HFFc6 (cell line): ENCODE measurements at places on chromosomes 7 and 10. TPM values are rescaled to one million over a fixed set of nuclear protein-coding genes. Genes with fewer than 3 reads are reported as not detected.

The STAM gene
- 37.0 and 37.8 TPM in 2 replicates for total RNA-seq

The APBB1IP gene
- 34.5 and 34.6 TPM in 2 replicates for total RNA-seq

The HHEX gene
- 1.9 to 4.9 TPM (median 3.2 TPM) in 3 replicates for total RNA-seq

The C7orf57 gene
- total RNA-seq: not detected in 3 replicates

The RFC2 gene
- 16.9 to 31.9 TPM (median 31.8 TPM) in 3 replicates for total RNA-seq

The SMNDC1 gene
- total RNA-seq: 34.8 to 37.4 TPM (median 35.7 TPM) in 3 replicates

GRCh38 chr10:4082861-4083260 lies 297.9 kb upstream of the KLF6 start:
- peak overlapping the region; percentile 55 for H3K27ac ChIP-seq
- H3K27me3 ChIP-seq: peaks cover 2% of the 10 kb centered on the region; the same call in 1 of the 2 replicates
- H3K4me3 ChIP-seq: peak overlapping the region; percentile 10; the same call in 1 of the 2 replicates
- no peaks in the 10 kb centered on the region for H3K36me3 ChIP-seq

- H3K4me3 ChIP-seq: no peak overlapping the region
- no peak overlapping the region for H3K27ac ChIP-seq
- no peaks in the 10 kb centered on the region for H3K27me3 ChIP-seq
- no peaks in the 10 kb centered on the region for H3K36me3 ChIP-seq
- no peaks in the 10 kb centered on the region for H3K4me1 ChIP-seq
Observed at GRCh38 chr7:15720849-15721471, 34.5 kb upstream of the MEOX2 start.

GRCh38 chr7:130961128-130961601 lies 227.2 kb upstream of the KLF14 start:
- peaks cover 4% of the 10 kb centered on the region for H3K27me3 ChIP-seq
- peak overlapping the region; percentile 98 for H3K27ac ChIP-seq
- H3K4me3 ChIP-seq: peak overlapping the region; percentile 85
- no peak for DNase-seq

DNA sequence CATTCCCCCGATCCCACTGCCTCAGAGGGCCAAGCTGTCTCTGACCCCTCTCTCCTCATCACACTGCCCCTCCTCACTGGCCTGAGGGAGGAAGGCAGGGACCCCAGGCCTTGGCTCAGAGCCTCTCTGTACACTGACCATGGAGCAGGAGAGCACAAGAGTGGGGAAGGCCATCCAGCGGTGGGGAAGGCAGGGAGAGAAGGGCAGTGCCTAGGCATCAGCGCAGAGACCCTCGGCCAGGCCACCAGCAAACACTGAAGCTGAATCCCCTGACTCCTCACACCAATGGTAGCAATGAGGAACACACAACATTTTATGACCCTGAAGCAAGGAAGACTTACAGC lies 14.8 kb downstream of the OGDHL start:
- H3K27me3 ChIP-seq: peaks cover 32% of the 10 kb centered on the region
- H3K36me3 ChIP-seq: no peaks in the 10 kb centered on the region
- DNase-seq: no peak
- H3K4me1 ChIP-seq: no peaks in the 10 kb centered on the region

GRCh38 chr10:35262436-35262835 lies 73.9 kb upstream of the CCNY start:
- no peak for DNase-seq
- no peak overlapping the region for H3K4me3 ChIP-seq
- H3K27ac ChIP-seq: no peak overlapping the region
- peaks cover 9% of the 10 kb centered on the region for H3K36me3 ChIP-seq
- H3K27me3 ChIP-seq: no peaks in the 10 kb centered on the region
- peaks cover 17% of the 10 kb centered on the region for H3K4me1 ChIP-seq

GRCh38 chr7:83947260-83947659 lies 247.3 kb downstream of the SEMA3A start:
- H3K27me3 ChIP-seq: no peaks in the 10 kb centered on the region; the same call in 1 of the 2 replicates
- H3K27ac ChIP-seq: no peak overlapping the region
- H3K4me1 ChIP-seq: no peaks in the 10 kb centered on the region
- no peak overlapping the region for H3K4me3 ChIP-seq
- no peak for DNase-seq

DNA sequence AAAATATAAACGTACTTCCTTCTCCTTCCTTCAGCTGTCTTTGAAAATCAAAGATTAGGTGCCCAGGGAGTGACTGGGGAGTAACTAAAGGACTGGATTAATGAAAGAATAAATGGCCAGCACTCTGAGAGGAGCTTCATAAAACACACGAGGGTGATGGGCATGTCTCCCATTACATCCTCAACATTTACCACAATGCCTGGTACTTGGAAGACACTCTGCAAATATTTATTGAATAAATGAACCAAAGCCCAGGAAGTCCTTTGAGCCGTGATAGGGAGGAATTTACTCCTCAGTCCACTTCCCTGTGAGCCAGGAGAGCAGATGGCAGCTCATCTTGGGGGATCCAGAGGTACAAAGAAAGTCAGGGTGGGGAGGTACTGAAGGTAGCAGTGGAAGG lies 96.3 kb downstream of the RAB11FIP2 start:
- H3K27me3 ChIP-seq: peaks cover 7% of the 10 kb centered on the region; the same call in 1 of the 2 replicates
- no peak overlapping the region for H3K4me3 ChIP-seq
- no peak for DNase-seq
- no peaks in the 10 kb centered on the region for H3K36me3 ChIP-seq

GRCh38 chr10:101772017-101772894 lies 3.7 kb downstream of the FGF8 start:
- H3K4me1 ChIP-seq: peaks cover 11% of the 10 kb centered on the region
- H3K27me3 ChIP-seq: peaks cover 54% of the 10 kb centered on the region
- no peaks in the 10 kb centered on the region for H3K36me3 ChIP-seq

DNA sequence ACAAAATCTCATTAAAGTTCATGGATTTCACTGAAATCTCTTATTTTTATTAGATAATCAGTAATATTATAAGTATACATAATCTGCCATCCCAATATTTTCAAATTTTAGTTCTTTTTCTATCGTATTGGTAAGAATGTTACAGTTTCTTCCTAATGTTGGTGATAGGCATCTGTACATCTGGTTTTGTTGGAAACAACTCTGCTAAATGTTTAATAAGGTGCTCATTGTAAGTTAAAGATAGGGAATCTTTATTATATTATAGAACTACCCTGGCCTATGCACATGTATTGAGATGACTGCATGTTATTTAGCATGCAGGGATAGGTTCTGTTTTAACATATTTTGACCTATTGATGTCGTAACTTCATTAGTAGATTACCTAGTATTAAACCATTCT lies 188.6 kb upstream of the PRPS1L1 start:
- DNase-seq: no peak
- no peak overlapping the region for H3K27ac ChIP-seq
- peaks cover 9% of the 10 kb centered on the region for H3K4me1 ChIP-seq
- H3K27me3 ChIP-seq: no peaks in the 10 kb centered on the region
- H3K4me3 ChIP-seq: no peak overlapping the region
- no peaks in the 10 kb centered on the region for H3K36me3 ChIP-seq

DNA sequence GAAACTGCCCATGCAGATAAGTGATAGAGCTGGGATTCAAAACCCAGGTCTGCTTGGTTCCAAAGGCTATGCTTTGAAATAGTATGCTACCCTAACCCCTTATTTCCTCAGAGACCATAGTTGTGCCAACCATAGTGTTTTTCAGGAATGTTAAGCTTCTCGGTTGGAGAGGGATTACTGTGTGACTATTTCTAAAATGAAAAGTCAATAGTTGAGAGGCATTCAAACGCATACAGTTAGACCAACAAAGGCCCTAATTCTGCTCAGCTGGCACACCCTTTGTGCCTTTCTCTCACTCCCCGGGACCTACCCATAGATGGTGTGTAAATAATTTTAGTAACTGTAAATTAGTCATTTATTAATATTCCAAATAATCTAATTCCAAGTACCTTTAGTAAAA lies 64.6 kb upstream of the RNF148 start:
- DNase-seq: no peak
- H3K27me3 ChIP-seq: no peaks in the 10 kb centered on the region
- no peak overlapping the region for H3K27ac ChIP-seq
- H3K4me1 ChIP-seq: no peaks in the 10 kb centered on the region
- H3K4me3 ChIP-seq: no peak overlapping the region

- H3K27me3 ChIP-seq: peaks cover 10% of the 10 kb centered on the region; the same call in 1 of the 2 replicates
- peaks cover 89% of the 10 kb centered on the region for H3K4me1 ChIP-seq
- H3K27ac ChIP-seq: peak overlapping the region; percentile 99
- H3K36me3 ChIP-seq: peaks cover 29% of the 10 kb centered on the region
- H3K4me3 ChIP-seq: peak overlapping the region; percentile 79
Observed at GRCh38 chr10:79139124-79139835, 70.5 kb downstream of the ZMIZ1 start.

DNA sequence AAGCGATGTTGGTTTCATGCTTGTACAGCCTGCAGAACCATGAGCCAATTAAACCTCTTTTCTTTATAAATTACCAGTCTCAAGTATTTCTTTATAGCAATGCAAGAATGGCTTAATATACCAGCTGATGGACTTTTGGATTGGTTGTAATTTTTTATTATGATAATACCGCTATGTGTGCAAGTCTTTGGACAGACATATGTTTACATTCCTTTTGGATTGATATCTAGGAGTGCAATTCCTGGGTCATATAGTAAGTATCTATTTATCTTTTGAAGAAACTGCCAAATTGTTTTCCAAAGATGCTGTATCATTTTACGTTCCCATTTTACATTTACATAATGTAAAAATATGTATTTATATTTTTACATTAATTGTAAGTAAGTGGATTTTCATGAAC lies 81.2 kb upstream of the PIP4K2A start:
- no peaks in the 10 kb centered on the region; the same call in none of the 2 replicates for H3K27me3 ChIP-seq
- H3K36me3 ChIP-seq: no peaks in the 10 kb centered on the region

DNA sequence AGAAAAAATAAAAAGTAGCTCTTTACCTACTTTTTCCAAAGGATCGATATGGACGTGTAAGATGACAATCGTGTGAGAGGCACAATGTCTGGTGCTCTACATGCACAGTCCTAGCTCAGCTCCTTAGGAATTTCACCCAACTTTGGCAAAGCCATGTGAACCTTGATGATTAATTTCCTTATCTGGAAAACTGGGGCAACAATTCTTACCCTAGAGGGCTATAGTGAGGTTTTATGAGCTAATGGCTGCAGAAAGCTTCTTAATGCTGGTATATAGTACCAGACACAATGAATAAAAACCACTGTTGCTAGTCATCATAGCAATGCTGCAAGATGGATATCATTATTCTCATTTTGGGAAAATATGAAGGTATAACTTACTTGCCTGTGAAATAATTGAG lies 202.7 kb downstream of the PARD3 start:
- peaks cover 24% of the 10 kb centered on the region for H3K4me1 ChIP-seq
- peak; percentile 18 for DNase-seq

GRCh38 chr7:2465928-2466327 lies 10.3 kb downstream of the GRIFIN start:
- peaks cover 18% of the 10 kb centered on the region for H3K27me3 ChIP-seq
- H3K4me1 ChIP-seq: peaks cover 7% of the 10 kb centered on the region
- no peak overlapping the region for H3K4me3 ChIP-seq
- no peak overlapping the region for H3K27ac ChIP-seq
- no peak for DNase-seq

DNA sequence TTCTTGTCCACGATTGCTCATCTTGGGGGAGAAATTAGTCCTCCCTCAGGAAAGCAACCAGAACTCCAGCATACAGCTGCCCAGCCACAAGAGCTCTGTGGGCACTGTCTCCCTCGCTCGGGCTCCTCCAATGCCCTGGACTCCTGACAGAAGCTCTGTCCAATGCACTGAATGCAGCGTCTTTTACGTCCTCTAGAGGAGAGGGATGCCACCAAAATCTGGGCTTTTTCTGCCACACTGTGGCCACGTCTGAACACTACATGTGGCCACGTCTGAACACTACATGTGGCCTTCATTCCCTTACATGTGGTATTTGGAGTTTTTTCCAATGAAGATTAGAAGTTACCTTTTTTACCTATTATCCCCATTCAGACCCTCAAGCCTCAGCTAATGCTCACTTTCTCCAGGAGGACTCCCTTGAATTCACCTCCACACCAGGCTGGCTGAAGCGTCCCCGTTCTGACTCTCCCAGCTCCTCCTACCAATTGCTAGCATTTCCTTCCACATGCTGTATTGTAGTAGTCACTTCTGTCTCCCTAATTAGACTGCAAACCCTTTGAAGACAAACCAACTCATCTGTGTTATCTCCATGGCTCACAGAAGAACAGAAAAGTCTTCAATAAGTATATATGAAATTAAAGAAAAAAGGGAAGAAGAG lies 134.3 kb upstream of the PDE1C start:
- DNase-seq: peak; percentile 65
- peaks cover 12% of the 10 kb centered on the region for H3K27me3 ChIP-seq
- no peaks in the 10 kb centered on the region for H3K4me1 ChIP-seq
- H3K36me3 ChIP-seq: no peaks in the 10 kb centered on the region
- no peak overlapping the region for H3K27ac ChIP-seq

GRCh38 chr10:13515467-13515866 lies 13.3 kb downstream of the BEND7 start:
- no peak overlapping the region for H3K27ac ChIP-seq
- peaks cover 26% of the 10 kb centered on the region for H3K27me3 ChIP-seq
- H3K4me3 ChIP-seq: no peak overlapping the region
- H3K36me3 ChIP-seq: no peaks in the 10 kb centered on the region

DNA sequence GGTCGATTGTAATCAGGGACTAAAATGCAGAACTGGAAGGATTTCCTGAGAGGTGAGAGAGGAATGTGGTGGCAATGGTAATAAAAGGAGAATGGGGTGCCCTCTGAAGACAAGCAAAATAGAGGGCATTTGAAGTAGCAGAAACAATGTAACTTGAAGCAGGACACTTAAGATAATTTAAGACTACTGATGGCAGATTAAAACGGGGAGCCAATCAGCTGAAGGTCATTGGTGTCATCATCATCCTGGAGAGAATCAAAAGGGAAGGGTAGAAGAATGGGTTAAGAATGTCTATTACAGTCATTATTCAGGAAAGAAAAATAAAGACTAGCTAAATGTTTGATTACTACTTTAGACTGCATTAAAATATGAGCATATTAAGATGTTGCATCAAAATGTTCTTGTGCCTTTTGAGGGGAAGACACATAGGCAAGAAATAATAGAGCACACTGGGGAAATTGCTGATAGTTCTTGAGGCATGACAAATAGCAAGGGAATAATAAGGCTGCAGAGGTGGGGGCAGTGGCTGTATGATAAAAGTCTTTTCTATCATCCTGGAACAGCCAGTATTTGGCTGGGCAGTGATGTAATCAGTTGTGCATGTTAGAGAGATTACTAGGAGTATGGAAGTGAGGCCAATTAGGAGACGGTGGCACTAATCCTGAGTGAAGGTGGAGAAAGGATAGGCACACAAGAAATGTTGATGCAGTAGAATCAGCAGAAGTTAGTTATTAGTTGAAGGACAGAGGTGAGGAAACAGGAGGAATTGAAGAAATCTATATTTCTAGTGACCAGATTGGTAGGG lies 60.2 kb downstream of the CCDC71L start:
- no peak overlapping the region for H3K27ac ChIP-seq
- peaks cover 7% of the 10 kb centered on the region for H3K4me1 ChIP-seq
- DNase-seq: peak; percentile 13
- H3K27me3 ChIP-seq: no peaks in the 10 kb centered on the region
